ENCODE measurements at places on chromosomes 16 and 17.

GRCh38 chr16:48597563-48598387 lies 12.2 kb downstream of the N4BP1 start:
- DNase-seq, result no peak

DNA sequence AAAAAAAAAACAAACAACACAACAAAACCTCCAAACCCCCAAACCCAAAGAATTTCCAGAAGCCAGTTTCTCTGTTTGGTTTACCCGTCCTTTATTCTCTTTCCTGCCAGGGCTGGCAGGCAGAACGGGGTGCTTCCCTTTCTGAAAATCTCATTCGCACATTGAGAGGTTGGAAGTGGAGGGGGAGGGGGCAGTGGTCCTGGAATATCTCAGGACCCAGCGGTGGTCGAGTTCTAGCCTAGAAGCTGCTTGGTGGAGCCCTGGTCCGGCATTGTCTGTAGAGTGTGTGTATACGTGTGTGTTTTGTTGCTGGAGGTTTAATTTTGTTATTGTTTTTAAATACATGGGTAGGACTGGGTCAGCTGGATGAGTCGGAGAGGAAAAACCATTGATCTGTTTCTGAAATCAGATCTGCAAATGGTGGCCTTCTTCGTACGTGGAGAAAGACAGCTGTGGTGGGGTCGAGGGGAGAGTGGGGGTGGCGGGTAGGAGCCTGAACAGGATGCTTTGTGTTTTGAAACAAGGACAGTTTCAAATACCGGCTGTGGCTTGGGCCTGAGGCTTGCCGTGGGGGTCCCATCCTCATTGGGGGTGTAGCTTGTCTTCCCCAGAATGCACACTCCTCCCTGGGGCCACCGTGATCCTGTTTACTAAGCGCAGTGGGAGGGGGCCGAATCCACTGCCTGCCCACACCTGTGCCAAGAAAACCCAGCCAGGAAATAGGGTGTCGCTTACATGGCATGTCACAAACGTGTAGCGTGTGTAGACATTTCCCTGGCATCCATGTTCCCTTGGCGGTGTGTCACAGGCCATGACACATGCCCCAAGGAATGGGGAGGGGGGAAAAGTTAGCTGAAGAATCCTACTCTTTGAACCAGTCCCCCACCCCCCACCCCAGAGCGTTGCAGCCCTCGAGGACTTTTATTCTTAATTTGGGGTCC lies 1.6 kb downstream of the CMIP start:
- DNase-seq, result peak; percentile 11

GRCh38 chr16:1158456-1159324 lies 5.8 kb downstream of the CACNA1H start:
- no peak for DNase-seq

GRCh38 chr16:23182206-23182678 lies 303 bp upstream of the SCNN1G start:
- peak; percentile 55 for DNase-seq

GRCh38 chr17:40980596-40980995 lies 3.5 kb downstream of the KRT40 start:
- DNase-seq, result no peak

DNA sequence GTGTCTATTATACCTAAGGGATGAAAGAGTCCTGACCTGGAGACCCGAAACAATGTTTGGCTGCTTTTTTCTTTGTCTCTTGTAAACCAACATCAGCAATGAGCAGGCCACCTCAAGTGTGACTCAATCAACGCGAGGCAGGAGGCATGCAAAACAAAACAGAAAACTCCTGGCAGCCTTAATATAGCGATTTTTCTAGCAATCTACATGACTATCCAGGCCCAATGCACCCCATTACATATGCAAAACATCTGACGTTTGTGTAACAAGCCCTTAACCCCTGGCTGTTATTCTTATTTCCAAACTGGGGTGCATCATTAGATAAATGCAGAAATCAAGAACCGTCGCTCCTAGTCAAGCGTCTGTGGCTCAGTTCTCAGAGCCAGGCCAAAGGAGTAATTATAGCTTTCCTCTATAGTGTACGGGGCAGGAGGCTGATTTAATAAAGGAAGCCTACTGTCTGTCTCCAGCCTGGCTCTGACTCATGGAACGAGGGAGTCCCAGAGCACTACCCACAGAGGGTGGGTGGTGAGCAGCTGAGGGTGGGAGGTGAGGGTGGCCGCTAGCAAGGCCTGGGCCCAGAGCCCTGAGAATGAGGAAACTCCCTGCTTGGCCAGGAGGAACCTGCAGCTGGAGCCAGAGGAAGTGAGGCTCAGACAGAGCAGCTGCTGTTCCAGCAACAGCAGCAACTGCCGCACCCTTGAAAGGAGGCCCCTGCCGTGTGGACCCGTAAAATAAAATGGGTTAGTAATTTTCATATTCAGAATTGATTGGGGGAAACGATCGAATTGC lies 43.9 kb downstream of the CHD9 start:
- no peak for DNase-seq

DNA sequence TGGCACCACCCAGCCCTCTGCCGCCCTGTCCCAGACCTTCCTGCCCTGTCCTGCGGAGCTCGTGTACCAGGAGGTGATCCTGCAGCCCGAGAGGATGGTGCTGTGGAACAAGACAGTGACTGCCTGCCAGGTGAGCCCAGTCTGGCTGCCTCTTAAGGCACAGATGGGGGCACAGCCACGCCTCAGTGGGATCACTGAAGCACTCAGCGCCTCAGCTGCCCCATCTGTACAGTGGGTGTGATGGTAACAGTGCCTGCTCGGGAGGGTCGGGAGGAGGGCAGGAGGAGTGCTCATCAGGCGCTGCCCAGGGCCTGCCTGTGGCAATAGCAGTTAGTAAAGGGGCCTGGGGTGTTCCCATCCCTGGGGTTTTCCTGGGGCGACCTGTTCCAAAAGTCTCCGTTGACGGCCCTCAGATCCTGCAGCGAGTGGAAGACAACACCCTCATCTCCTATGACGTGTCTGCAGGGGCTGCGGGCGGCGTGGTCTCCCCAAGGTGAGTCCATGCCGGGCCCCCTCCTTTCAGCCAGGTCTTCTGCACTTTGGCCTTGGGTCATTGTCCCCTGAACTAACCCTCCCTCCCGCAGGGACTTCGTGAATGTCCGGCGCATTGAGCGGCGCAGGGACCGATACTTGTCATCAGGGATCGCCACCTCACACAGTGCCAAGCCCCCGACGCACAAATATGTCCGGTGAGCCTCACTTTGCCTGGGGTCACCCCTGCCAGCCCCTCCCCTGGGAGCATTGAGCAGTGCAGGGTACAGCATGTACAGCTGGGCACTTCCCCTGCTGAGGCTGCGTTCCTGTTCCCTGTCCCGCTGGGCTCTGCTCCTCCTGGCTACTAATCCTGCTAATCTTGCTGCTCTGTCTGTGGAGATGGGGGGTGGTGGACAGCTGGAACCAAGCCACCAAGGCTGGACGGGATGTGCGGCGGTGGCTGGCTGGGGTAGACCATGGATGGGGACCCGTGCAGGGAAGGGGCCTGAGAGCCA lies 4.5 kb upstream of the TCAP start:
- DNase-seq, result no peak

- DNase-seq, result no peak
These were observed 59.5 kb upstream of the RBL2 start for GRCh38 chr16:53374800-53375199.

- DNase-seq, result no peak
These were observed 698.2 kb downstream of the MAF start for GRCh38 chr16:78902321-78902720.

- no peak for DNase-seq
These were observed 37.2 kb downstream of the SLC7A5 start for GRCh38 chr16:87832137-87832527.

GRCh38 chr17:21451975-21452374 lies 75.8 kb downstream of the KCNJ12 start:
- DNase-seq, result no peak

- no peak for DNase-seq
These were observed 247.9 kb upstream of the RPL38 start for GRCh38 chr17:73955616-73956015.

DNA sequence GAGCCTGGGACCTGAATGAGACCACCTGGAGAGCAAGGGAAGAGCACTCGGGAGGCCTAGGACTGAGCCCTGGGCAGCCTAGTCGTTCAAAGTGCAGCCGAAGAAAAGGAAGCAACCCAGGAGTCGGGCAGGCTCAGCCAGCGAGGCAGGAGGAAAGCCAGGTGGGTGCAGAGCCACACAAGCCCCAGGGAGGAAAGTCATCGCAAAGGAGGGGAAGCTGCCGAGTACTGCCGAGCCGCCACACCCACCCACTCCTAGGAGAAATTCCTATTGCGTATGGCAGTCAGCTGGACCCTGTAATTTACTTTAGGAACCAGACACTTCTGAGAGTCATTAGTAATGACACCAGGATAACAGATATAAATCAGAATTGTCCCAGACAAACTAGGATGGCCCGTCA lies 187.6 kb downstream of the KATNIP start:
- no peak for DNase-seq

GRCh38 chr17:30939051-30939689 lies 17.4 kb downstream of the ADAP2 start:
- DNase-seq, result no peak

- DNase-seq, result no peak
These were observed 684.0 kb downstream of the CDH11 start for GRCh38 chr16:64437706-64438324.

DNA sequence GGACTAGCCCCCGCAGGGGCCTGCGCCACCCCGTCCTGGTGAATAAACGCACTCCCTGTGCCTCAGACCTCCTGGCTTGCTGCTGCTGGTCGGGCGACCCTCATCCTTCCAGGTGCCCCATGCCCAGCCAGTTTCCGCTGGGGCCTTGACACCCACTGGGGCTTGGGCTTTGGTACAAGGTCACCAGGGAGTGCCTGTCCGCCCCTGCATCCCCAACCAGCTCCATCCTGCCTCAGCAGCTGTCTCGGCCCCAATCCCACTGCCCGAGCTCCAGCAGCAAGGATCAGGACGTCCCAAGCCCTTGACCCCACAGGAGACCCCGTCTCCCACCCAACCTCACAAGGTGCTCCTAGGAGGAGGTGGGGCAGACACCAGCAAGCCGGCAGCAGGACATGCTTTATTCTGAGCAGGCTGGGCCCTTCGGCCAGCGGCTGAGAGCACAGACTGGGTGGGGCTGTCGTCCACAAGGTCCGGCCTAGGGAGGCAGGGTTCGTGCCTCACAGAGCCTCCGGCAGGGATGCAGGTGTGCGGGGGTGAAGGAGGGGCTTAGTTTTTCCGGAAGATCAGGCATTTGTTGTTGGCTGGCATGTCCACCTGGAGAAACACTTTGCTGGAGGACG lies 1.9 kb downstream of the METTL26 start:
- no peak for DNase-seq

DNA sequence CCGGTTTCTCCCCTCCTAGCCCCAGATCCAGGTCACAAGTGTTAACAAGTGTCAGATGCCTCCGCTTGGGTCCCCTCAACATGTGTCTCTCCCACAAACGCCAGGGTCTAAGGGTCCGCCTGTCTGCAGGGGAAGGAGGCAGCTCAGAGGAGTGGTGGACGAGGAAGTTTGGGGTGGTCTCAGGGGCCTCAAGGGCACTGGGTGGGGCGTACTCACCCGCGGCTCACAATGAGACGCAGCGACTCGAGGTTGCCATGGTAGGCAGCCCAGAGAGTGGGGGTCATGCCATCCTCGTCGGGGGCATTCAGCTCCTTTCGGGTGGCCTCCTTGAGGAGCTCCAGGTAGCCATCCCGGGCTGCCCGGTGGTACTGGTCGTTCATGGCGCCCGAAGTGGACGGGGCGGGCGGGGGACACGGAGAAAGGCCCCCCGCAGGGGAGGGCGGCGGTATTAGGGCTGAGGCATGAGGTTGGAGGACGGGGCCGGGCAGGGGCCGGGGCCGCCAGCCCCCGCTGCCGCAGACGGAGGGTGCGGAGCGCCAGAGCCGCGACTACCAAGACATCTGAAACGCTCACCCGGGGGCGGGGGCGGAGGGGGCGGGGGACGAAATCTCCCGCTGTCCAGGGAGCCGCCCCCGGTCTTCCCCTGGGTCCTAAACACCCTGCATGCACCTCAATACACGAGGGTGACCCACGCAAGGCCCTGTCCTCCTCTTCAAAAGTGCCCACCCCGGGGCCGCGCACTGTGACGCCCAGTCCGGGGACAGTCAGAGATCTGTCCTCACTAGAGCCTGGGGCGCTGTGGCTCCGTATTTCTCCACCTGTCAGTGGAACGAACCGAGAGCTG lies at the start of gene USH1G:
Gene USH1G, minus strand, starts transcription at position 562 of the 844 bp plus-strand sequence. Its CDS starts 182 bp downstream, at position 380.
- no peak for DNase-seq

DNA sequence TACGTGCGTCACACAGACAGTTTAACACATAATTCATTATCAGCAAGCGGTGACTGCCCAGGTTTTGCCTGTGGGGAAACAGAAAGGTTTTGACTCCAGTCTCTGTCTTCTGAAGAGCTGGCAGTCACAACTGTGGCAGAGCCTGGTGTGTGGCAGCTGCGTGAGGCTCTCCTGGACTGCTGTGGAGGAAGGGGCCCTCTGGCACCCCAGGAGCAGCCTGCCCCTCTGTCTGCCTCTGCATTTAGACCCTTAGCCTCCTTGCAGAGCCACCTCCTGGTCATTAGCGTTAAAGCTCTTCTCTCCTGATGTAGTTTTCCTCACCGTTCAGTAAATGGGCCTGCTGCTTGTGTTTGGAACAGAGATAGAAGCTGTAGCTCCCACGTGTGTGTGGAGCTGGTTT lies 10.9 kb downstream of the RAB40C start:
- DNase-seq, result no peak
